AG09319 (cell line): ENCODE measurements at places on chromosomes 12 and 14.
A peak's percentile ranks its signal among the peaks of the same experiment; 100 is the strongest.

GRCh38 chr12:82682851-82683261 lies 3.9 kb upstream of the TMTC2 start:
- DNase-seq, result no peak

DNA sequence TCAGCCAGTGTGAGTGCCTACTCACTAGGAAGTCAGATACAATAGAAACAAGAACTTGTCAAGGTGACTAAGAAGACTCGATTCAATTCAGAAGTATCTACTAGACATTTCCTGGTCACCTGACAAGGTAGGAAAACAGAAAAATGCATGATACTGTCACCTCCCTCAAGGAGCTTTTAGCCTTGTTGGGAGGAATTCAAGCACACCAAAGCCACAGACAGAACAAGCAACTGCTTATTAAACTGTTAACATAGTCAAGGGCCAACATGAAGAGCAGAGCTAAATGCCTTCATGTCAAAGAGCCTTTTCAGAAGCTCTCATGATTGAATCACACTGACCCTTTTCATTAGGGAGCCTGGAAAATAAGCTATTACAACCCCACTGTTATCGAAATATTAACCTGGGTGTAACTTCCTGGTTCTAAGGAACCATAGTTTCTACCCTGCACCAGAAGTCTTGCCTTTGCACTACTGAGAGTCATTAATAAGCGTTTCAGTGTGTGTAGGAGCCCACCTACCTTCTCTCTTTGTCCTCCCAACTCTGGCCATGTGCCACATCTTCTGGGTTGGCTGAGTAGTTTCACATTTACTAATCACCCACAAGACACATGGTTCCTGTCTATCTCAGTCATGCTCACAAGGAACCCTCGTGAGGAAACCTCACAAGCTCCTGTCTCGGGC lies 31.0 kb upstream of the LGALS3 start:
- DNase-seq, result no peak

GRCh38 chr14:37698840-37699777 lies 103.7 kb downstream of the TTC6 start:
- DNase-seq, result no peak

GRCh38 chr12:13347241-13348043 lies 150.9 kb downstream of the EMP1 start:
- peak; percentile 27 for DNase-seq

- DNase-seq, result peak; percentile 4
Observed at GRCh38 chr12:88896958-88897357, 316.7 kb upstream of the KITLG start.

GRCh38 chr12:12933742-12934141 lies 18.2 kb downstream of the GPRC5D start:
- no peak for DNase-seq

GRCh38 chr14:45810152-45810872 lies 557.3 kb upstream of the MIS18BP1 start:
- no peak for DNase-seq

- no peak for DNase-seq
Observed at GRCh38 chr12:20150835-20151422, 217.4 kb upstream of the PDE3A start.

DNA sequence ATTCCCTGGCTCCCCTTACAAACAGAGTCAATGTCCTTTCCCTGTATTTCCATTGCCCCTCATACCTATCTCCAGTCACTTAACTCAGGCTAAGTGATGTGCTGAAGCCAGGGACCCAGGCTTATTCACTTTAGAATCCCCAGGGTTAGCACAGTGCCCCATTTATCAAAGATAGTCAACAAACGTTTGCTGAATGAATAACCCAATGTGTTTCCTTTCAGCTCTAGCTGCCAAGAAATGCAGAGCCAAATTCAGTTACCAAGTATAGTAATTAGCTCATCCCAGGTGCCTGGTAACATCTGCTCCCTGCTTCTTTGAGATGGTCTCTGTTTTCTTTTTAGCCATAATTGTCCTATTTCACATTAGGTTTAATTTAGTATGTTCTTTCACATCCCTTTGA lies 189.5 kb downstream of the PHLDA1 start:
- no peak for DNase-seq

DNA sequence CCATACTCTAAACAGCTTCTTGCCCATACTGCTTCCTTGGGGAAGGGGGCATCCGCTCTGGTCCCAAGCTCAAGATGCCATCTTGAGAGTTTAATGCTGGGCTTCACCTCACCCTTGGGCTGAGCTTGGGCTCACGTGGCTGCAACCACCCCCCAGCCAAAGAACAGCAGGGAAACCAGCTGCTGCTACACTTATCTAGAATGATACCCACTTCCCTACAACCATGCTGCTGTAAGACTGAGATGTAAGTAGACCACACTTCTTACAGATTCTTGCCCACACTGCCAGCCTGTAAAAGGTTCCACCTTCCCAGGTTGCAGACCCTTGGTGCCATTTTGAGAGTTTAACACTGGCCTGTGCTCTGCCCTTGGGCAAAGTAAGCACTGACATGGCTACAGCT lies 9.7 kb downstream of the CTSG start:
- DNase-seq, result no peak

GRCh38 chr12:8695116-8695515 lies 2.7 kb upstream of the RIMKLB start:
- DNase-seq, result no peak

- DNase-seq, result no peak
Observed at GRCh38 chr14:101726954-101727302, 34.6 kb upstream of the PPP2R5C start.

GRCh38 chr14:84643446-84643845 lies 886.5 kb upstream of the FLRT2 start:
- DNase-seq, result no peak

DNA sequence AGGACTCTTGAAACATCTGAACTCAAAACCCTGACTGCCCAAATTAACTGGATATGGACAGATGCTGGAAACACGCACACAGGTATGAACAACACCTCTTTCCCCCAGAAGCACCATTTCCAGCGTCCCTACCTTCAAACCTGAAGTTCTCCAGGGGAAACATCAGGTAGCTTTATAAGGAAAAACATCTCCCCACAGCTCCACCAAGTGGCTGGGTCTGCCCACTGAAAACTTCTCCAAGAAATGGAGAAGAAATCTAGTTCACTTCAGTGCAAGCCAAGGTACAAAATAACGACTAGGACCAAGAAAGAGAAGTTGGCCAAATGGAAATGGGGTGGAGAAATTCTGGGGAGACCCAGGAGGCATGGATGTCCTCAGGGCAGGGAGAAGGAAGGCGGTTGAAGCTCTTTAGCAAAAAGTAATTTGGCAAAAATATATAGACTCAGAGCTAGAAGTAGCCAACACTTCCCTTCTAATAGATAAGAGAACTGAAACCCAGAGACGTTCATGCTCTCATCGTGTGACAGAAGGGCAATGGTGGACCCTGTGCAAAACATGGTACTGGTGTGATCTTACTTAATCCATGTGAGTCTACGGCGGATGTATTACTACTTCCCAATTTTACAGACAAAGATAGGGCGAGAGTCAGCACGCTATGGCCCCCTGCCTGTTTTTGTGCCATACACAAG lies 10.5 kb upstream of the NUAK1 start:
- no peak for DNase-seq

DNA sequence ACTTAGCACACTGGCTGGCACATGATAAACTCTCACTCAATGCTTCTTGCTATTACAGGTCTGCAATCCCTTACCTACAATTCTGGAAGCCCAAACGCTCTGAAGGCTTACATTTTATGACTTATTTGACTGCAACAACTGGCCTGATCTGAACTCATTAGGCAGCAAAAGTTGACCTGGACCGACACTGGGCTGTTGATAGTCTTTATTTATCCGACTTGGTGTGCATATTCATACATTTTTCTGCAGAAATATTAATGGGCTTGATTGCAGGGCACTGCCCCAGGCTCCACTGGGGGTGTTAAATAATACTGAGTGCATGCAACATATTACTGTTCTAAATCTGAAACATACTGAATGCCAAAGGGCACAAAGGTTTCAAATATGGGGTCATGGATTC lies 1076.7 kb downstream of the BCL11B start:
- DNase-seq, result no peak

DNA sequence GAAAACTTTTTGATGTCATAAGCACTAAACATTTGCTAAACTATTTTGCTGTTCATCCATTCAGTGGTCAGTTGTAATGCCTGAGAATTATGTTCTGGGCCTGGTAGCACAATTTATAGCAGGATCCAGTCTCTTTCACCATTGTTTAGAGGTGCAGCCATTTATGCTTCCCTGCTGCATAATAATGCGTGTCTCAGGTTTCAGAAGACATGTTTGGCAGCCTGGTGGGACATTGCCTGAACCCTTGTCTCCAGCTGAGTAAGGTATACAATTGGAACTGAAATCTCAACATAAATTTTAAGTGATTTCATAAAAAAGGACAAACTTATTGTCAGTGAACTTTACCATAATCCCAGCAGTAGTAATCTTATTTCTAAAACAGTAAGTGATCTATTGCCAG lies 94.8 kb downstream of the POLR3B start:
- DNase-seq, result no peak

DNA sequence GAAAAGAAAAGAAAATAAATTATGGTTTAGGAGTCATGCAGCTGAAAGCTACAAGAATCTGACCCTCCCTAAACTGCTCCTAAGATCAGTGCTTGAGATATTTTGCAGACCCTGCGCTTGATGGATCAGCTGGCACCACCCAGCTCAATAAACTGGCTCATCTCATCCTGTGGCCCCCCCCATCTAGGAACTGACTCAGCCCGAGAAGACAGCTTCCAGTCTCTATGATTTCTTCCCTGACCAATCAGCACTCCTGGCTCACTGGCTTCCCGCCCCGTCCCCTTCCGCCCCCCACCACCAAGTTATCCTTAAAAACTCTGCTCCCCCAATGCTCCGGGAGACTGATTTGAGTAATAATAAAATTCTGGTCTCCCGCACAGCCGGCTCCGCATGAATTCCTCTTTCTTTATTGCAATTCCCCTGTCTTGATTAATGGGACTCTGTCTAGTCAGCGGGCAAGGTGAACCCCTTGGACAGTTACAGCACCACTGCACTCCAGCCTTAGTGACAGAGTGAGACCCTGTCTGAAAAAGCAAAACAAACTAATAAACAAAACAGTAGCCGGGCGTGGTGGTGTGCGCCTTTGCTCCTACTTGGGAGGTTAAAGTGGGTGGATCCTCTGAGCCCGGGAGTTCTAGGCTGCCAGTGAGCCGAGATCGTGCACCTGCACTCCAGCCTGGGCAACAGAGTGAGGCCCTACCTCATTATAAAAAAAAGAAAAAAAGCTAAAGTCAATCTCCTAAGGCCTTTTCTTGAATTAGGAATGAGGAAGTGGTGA lies 24.5 kb upstream of the SPTLC2 start:
- DNase-seq, result no peak

GRCh38 chr14:29926701-29927375 lies 809 bp downstream of the PRKD1 start:
- DNase-seq, result peak; percentile 19

DNA sequence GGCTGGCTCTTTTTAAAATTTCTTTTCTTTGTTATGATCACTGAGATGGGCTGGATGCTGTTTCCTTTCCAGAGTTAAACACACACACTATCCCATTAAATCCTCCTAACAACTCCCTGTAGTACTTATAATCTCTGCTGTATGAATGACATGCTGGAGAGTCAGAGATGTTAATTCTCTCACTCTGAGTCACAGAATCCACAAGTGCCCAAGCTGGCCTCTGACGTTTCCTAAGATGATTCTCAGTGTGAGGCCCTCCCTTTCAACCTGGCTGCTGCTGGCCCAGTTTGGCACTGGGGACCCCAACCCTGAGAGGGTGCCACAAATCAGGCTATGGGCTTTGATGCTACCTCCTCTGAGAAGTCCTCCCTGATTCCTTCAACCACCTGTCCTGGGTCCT lies 5.4 kb downstream of the NOS1 start:
- no peak for DNase-seq

DNA sequence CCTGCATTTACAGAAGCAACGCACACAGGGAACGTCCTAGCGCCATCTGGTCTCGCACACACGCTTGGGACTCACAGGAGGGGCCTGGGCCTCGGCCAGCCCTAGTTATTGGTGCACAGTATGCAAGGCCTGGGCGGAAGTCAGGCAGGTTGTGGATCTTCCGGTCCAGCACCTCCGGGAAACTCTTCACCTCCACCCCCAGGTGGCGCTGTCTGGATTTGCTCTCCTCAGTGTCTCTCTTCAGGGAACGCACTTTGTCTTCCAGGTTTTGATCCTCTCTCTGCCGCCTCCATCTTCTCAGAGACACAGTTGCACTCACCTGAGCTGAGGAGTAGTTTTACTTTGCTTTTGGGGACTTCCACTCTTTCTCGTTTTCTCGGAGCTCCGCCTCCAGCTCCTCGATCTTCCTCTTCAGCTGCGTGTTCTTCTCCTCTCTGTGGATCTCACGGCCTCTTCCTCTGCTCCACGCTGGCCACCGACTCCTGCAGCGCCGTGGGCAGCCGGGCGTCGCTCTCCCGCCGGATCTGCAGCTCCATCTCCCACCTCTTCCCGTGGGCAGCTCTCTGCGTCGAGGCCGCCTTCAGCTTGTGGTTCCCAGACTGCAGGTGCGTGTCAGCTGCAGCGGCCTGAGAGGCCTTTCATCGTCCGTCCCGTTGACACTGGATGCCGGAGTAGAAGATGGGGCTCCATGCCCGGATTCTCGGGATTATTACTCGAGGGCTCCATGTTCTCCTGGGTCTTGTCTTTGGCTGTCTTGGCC lies 933.8 kb downstream of the TMEM121 start:
- no peak for DNase-seq

DNA sequence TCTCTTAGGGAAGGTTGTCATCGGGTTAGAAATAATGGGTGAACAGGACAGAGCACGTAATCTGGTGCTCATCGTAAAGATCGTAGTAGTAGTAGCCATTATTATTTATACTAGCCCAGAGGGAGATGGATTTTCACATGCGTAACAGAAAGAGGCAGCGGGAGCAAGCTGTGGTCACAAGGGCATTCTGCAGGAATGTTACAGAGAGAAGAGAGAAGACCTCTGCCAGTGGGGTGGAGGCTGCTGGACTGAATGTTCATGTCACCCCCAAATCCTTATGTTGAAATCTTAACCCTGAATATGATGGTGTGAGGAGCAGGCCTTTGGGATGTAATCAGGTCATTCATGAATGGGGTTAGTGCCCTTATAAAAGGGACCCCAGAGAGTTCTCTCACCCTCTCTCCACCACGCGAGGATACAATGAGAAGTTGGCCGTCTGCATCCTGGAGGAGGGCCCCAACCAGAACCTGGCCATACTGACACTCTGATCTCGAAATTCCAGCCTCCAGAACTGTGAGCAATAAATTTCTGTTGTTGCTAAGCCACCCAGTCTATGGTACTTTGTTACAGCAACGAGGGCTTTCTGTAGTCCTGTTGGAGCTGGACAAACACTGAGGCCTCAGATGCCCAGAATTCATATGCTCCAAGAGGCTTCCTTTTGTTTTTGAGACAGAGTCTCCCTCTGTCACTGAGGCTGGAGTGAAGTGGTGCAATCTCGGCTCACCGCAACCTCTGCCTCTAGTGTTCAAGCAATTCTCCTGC lies 131.2 kb upstream of the MED13L start:
- no peak for DNase-seq

DNA sequence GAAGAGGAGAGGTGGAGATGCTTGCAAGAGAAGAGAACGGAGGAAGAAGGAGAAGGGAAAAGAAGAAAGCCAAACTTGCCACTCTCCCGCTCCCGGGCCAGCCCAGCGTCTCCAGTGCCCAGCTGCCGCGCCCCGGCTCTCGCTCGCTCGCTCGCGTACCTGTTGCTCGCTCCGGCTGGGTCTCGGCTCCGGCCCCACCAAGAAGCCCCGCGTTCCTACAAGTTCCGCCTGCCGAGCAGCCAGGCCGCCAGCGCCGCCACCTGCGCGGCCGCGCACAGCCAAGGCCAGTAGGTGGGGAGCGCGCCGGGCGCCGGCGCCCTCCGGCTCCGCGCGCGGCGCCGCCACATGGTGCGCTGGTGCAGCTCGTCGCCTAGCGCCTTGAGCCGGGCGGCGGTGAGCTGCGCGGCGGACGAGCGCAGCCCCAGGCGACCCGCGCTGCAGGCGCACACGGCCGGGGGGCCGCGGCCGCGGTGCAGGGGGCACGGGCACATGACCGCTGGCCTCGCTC lies 370 bp downstream of the HRK start:
- no peak for DNase-seq
